ENCODE measurements at places on chromosomes 4 and X. TPM values are rescaled to one million over a fixed set of nuclear protein-coding genes. Genes with fewer than 3 reads are reported as not detected.

DNA sequence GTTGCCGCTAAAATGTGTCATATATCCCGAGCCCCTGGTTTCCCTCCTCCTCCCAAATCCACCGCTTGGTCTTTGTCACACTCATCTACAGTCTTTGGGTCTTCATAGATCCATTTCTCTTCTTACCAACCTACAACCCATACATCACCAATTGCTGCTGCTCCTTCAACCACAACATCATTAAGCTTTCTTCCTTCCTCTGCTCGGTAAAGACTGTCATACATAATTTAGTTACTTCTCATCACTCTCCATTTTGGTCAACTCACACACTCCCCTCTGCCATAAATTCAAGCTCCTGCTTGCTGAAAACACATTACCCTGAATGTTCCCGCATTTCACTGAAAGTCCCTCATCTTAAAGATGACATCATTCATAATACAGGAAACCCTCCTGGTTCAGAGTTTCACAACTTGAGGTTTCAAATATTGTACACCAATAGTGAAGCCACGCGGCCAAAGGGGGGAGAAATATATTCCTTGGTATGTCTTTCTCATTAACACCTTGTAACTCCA lies 1.7 kb upstream of the DCTD start:
- no peak for DNase-seq

DNA sequence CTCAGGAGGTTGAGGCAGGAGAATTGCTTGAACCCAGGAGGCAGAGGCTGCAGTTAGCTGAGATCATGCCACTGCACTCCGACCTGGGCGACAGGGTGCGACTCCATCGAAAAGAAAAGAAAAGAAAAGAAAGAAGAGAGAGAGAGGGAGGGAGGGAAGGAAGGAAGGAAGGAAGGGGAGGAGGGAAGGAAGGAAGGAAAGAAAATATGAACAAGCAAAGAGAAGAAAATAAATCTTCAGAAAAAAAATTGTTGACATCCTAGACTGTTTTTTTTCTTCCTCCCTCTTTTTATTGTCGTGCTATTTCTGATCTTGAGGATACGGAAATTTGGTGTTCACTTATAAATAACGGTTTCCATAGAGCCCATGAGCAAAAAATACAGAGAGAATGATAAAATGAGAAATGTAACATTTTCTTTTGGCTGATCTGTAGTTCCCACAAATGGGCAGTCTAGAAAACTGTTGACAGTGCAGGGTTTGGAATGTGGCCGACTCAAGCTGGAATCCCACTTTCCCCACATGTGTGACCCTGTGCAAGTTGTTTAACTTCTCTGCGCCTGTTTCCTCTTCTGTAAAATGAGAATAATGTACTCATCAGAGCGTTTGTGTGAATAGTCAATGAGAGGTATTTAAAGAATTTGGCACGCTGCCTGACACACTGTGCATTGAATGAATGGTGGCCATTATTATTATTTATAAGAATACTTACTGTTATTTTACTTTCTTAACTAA lies 19.4 kb downstream of the SORBS2 start:
- peak; percentile 79 for DNase-seq

GRCh38 chrX:102846544-102847236 lies 90.4 kb upstream of the RAB40AL start:
- DNase-seq: no peak

GRCh38 chr4:163666332-163666873 lies 171.9 kb downstream of the TMA16 start:
- no peak for DNase-seq

The CTAG1A gene
- not detected for total RNA-seq

The SNCA gene
- total RNA-seq: not detected

DNA sequence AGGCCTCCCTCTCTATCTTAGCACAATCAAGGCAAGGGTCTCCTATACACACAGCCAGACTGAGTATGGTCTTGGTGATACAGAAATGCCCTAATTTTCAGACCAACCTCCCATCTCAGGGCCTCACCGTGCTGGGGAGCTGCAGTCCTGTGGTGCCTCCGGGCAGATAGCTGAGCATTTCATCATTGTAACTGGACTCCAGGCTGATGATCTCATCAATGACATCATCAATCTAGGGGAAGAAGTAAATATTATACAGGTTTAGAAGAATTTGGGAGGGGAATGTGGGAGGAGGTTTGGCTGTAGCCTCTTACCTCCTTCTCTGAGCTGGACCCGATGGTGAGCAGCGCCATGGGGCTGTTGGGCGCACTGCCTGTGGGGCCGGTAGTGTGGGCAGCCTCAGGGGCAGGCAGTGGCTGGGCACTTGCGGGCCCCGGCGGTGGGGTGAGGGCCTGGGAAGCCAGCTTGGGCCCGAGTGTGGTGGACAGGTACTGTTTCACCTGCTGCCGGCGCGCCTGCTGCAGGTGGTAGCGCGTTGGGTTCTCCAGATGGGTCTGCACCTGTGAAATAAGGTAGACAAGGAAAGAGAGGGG lies 5.2 kb downstream of the TFE3 start:
- peak; percentile 21 for DNase-seq

GRCh38 chr4:573122-573892 lies 2.8 kb downstream of the TMEM271 start:
- DNase-seq: no peak

GRCh38 chr4:11650801-11651596 lies 222.3 kb upstream of the HS3ST1 start:
- DNase-seq: no peak

GRCh38 chr4:29553846-29554245 lies 1166.3 kb upstream of the PCDH7 start:
- DNase-seq: peak; percentile 29

DNA sequence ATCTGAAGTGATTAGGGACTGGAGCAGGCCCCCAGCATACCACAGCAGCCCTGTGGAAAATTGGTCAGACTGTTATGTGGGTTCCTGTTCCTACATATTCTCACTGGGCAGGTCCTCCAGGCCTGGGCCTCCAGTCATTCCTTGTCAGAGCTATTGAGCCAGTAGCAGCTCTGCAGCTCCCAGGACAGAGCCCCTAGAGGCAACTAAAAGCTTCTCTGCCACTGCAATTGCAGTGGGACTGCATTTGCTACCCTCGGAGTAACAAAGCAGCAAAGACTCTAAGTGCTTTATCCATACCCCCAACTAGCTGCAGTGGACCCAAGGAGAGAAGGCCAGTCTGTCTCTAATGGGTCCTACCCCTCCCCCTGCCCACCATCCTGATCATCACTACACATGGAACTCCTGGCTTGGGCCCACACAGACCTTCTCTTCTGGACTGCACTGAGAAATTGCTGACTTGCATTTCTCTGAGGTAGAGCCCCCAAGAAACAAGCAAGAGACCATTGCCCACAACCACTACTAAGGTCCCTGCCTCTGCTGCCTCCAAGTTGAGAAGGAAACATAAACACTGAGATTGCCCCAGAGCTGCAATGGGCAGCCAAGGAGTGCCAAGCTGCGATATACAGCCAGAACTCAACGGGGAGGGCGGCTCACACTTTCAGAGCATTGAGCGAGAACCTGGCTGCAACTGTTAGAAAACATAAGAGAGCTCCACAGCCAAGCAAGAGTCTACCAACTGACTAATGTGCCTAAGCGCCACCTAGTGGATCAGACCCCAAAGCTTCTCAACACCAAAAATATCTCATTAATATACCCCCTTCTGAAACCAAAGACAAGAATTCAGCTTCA lies 738.7 kb upstream of the NDST4 start:
- peak; percentile 59 for DNase-seq

The PNMA6A gene
- total RNA-seq: 3.5 TPM

- DNase-seq: peak; percentile 25
Observed at GRCh38 chr4:46648088-46648744, 258.3 kb upstream of the GABRA2 start.

DNA sequence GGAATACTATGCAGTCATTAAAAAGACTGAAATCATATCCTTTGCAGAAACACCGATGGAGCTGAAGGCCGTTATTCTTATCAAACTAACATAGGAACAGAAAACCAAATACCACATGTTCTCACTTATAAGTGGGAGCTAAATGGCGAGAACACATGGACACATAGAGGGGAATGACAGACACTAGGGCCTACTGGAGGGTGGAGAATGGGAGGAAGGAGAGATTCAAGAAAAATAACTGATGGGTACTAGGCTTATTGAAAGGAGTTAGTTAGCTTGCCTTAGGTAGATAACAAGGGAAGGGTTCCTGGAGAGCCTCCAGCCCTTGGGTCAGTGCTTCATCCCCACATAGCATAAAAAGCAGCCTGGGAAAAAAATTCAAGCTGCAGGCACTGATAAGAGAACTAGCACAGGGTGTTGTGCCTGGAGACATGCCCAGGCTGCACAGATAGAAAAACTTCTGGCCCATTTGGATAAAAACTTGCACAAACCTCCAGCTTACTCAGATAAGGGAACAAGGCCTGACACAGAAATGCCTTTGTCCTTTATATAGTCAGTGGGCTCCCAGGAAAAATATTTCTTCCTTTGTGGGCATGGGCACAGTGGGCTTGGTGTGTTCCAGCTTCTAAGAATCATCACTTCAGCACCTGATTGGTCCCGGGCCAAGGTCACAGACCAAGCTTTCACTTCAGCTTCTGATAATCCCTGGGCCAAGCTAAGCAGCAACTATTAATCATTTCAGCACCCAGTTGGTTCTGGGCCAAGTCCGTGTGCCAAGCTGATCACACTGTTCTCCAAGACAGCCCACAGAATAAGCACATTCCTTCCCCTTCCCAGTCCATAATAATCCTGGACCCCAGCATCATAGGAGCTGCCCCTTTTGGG lies 23.1 kb upstream of the PWWP3B start:
- DNase-seq: no peak

DNA sequence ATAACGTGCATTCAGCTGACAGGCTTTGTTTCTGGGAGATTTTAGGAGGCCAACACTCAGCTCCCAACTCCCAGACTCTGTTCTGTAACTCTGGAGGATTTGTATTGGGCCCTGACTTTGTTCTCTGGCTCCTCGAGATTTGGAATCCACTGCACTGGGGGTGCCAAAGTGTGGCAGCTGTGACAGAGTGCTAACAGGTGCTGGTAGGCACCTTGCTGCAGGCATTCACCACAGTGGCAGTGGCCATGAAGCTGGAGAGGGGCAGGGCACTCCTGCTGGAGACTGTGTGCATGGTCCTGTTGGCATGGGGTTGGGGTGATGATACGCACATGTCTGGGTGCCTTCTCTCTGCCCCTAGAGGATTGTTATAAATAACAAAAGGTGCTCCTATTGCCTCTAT lies 1094.9 kb upstream of the SLIT2 start:
- no peak for DNase-seq

- DNase-seq: no peak
Observed at GRCh38 chrX:39542316-39542715, 555.4 kb downstream of the BCOR start.

DNA sequence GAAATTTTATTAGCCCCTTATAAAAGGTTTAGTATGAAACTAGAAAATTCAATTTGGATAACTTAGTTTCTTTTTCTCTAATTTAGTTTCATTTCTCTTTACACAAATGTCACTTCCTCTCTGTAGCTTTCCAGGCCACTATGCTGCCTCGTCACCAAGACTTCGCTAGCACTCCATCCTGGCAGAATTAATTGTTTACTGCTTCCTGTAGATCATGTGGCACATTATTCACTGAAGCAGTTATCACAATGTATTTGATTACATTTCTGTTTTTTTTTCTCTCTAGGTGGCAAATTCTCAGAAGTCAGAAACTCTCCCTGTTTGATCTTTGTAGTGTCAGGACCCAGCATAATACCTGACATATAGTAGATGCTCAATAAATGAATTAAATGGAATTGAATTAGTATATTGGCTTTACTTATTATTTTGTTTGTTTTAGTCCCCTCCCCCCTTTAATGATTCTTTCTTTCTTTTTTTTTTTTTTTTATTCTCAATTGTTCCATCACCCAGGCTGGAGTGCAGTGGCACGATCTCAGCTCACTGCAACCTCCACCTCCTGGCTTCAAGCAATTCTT lies 9.3 kb upstream of the SAT1 start:
- DNase-seq: peak; percentile 59

DNA sequence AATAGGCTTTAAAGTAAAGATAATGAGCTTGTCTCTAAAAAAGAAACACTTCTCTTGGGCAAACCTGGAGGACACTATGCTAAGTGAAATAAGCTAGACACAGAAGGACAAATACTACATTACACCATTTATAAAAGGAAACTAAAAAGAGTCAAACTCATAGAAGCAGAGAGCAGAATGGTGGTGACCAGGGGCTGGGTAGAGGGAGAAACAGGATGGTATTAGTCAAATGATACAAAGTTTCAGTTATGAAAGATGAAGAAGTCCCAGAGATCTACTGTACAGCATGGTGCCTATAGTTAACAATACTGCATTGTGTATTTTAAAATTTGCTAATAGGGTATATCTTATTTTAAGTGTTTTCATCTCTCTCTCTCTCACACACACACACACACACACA lies 28.5 kb downstream of the ACSL4 start:
- DNase-seq: no peak

DNA sequence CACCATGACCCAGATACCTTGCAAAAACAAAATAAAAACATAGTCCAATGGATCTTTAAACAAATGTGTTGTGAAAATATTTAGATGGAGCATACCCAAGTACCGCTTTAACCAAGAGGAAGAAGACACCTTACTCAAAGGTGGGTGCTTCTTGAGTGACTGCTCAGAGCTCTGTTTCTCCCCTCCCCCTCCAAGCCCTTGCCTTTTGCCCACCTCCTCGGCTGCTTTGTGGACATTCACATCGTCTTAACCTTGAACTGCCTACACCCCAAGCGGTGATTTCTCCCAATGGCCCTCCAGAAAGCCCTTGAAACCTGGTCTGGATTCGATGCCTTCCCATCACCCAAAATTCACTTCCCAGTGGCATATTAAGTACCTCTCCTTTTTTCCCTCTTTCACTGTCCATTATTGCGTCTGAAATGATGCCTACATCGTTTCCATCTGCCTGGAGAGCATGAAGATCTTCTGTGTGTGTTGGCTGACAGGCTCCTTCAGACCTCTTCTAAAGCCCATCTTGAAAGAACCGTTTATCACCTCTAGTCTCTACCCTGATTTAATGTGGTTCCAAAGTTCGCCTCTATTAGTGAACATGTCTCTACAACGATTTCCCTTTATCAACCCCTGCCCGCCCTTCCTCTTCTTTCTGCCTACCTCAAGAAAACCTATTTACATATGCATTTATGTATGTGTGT lies 968 bp downstream of the GPRIN3 start:
- DNase-seq: no peak

DNA sequence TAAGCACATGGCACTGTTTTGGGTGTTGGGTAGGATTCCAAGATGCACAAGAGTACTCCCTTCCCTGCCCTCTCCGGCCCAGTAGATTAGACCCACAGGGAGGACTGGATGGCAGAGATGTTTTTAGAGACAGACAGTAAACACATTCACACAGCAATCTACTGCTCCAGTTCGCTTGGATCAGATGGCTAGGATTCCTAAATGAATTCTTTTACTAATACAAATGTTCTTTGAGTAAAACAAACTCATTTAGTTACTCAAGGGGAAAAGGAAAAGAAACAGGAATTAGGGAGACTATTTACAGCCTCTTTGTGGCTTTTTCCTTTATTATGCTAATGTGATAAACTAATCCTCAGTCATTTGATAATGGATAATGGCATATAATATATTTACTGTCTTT lies 5.9 kb downstream of the SNX25 start:
- DNase-seq: no peak

All from A172 (cell line).